CD4-positive, alpha-beta T cell treated with Interleukin-15 for 1 hour (primary cell): ENCODE measurements at places on chromosomes 2 and 18.

- DNase-seq: no peak
Observed at GRCh38 chr2:80303006-80303908, 1.3 kb downstream of the LRRTM1 start.

DNA sequence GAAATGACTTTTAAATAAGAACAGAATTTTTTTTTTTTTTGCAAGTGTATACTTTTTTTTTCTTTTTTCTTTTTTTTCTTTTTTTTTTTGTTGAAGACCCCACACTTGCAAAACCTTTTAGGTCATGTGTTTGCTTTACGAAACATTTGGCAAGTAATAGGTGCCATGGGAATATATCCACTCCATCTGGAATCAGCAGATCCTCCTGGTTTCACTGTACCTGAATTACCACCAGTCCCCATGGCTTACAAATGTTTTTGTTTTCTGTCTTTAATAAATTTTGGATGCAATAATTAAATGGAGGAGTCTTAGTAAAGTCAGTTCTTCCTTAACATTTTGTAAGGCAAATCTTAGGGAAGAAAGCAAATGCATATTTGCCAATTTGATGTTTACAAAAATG is 559.7 kb upstream of the ZEB2 start:
- no peak for DNase-seq

GRCh38 chr2:27378096-27378808 is 2.3 kb downstream of the ZNF513 start:
- DNase-seq: no peak

DNA sequence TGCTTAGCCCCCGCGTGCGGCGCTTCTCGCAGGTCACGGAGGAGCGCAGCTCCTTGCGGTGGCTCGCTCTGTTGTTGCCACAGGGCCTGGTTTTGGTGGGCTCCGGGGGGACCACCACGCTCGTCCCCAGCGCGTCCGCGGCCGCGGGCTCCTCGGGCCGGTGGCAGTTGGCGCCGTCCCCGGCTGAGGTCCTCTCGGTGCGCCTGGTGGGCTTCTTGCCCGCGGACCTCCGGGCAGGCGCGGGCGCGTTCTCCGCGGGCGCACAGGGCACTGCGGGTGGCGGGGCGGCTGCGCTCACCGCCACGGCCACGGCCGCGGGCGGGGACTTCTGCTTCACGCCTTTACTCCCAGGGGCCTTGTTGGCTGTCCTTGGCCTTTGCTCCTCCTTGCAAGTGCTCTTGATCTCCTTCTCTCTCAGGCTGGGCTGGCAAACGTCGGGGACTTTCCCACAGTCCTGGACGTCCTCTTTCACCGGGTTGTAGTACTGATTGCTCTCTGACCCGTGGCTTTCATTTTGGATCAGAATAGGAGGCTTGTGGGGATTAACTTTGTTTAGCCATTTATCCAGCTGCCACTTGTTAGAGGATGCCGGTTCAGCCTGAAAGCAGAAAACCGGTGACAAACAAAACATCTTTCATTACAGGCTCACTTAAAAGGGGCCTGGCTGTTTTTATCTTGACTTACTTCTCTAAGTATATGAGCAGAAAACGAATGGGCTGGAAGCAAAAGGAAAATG is 104.0 kb upstream of the REV1 start:
- DNase-seq: no peak

GRCh38 chr2:46379213-46380037 is 82.2 kb downstream of the EPAS1 start:
- no peak for DNase-seq

DNA sequence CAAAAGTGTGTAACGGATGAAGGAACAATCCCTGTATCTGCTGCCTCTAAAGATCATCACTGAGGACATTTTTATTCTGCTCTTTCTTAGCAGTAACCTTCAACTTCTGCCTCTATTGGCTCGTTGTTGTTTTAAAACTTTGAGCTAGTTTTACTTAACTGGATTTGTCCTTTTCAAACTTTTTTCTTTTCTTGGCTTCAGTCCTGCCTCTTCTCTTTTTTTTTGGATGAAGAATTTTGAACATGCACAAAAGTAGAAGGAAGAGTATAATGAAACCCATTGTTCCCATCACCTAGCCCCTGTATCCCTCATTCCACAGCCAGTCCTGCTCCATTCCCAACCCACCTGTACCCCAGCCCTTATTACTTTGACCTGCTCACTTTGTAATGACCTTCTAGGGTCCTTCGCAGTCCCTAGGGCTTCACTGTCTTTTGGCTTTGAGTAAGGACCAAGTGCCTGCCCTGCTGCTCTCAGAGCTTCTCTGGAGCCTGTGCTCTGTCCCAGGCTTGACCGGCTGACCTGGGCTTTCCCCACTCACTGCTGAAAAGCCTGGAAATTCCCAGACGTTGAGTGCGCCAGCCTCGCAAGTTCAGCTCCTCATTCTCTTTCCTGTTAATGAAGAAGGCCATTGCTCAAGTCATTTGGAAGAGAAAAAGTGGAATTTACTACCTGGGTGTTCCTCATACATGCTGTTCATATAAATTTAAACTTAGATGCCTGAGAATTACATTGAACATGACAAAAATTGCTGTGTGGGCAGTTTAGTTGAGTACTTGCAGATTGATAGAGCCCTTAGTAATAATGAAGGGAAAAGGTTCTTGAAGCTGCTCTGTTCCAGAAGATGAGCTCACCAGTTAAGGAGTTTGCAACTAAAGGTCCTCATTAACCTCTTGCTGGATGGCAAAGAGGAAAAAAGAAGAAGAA is 149.3 kb upstream of the ALPP start:
- no peak for DNase-seq

- DNase-seq: no peak
Observed at GRCh38 chr2:216588861-216589710, 44.1 kb upstream of the IGFBP2 start.

GRCh38 chr18:3924455-3924854 is 474.5 kb downstream of the TGIF1 start:
- DNase-seq: no peak

DNA sequence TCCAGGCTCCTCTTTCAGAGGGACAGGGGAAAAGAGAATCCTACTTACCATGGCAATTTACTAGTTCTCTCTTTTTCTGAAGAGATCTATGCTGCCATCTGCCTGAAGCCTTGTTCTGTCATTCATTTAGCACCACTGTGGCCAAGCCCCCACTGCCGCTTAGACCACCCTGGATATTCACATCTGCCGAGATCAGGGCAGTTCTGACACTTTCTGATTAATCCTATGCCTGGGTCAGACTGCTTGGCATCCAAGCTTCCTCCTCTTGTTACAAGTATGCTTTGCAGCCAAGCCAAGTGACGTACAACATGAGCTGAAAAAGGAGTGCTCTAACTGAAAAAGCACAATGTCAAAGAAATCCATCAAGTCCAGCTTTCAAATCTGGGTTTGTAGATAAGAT is 332.6 kb downstream of the SUCLG1 start:
- DNase-seq: no peak
